COR-L47 (cell line): ENCODE measurements at places on chromosomes 11 and 22.
A peak's percentile ranks its signal among the peaks of the same experiment; 100 is the strongest.

GRCh38 chr22:39290724-39291161, 28.7 kb downstream of the RPL3 start:
- DNase-seq = no peak

DNA sequence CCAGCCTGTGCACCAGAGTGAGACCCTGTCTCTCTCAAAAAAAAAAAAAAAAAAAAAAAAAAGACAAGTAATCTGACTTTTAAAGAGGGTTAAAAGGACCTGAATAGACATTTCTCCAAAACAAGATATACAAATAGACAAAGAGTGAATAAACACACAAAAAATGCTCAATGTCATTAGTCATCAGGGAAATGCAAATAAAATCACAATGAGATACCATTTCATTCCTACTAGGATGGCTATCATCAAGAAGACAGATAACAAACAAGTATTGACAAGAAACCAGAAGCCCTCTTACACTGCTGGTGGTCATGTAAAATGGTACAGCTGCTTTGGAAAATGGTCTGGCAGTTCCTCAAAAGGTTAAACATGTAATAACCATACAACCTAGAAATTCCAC, 4.1 kb downstream of the RIC3 start:
- no peak for DNase-seq

DNA sequence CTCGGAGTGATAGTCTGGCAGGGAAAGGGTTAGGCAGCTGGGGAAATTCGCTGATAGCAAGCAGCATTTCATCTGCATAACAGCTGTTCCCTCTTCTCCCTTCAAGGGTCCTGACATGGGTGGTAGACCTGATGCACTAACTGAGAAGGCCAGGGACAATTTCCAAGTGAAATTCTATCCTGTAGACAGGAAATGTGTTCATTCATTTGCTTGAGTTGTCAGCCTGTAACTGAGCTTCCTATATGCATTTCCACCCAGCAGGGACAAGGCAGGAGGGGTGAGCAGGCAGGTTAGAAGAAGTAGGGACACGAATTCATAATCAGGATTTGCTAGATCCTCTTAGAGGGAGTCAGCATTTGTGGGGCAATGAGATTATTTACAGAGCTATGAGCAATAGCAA, 154.3 kb upstream of the NCAM1 start:
- DNase-seq = no peak

GRCh38 chr11:120108154-120108784, 29.6 kb downstream of the TRIM29 start:
- peak; percentile 23 for DNase-seq

DNA sequence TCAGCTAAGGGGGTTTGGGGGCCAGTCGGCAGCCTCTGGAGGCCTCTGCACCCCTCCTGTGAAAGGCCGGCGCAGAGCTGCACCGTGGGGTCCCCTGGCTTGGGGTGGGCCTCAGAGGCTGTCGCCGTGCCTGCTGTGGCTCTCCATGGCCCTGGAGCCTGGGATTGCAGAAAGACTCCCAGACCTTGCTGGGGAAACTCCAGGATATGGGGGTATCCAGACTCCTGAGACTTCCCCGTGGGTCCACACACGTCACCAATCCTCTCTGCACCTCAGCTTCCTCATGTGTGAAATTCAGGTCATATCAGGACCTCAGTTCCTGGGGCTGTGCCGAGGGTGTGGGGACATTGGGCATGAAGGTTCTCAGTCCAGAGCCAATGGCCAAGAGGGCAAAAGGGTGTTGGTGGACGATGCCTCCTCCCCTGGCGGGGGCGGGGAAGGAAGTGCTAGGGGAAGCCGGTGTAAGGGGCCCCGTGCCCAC, 97.1 kb downstream of the KCNQ1 start:
- DNase-seq = no peak

DNA sequence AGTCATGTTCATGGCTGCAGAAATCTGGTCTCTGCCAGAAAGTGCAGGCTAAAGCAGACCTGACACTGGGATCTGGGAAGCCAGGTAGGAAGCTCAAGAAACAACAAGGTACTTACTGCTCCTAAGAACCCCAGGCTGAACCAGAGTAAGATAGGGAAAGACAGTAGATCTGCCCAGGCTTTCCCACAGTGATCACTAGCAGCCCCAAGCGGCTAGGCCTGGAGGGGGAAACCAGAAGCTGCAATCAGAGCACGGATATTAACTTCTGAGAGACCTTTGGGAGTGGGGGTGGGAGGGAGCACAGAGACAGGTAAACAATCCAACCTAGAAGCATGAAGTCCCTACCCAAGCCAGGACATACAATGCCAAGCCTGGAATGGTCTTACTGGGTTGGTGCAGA, 135.2 kb upstream of the C11orf58 start:
- no peak for DNase-seq

DNA sequence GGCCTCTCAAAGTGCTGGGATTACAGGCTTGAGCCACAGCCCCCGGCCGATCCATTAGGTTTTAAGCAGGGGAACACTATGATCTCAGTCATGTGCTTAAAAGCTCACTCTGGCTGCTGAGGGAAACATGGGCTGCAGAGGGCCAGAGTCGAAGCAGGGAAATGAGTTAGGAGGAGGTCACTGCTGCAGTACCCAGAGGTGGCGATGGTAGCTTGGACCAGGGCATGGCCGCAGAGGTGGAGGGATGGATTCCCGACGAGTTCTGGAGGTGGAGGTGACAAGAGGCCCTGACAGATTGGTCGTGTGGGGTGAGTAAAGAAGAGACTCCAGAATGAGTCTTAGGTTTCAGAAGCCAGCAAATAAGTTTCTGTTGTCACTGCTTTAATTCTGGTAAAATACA, 54.4 kb upstream of the INCENP start:
- no peak for DNase-seq

DNA sequence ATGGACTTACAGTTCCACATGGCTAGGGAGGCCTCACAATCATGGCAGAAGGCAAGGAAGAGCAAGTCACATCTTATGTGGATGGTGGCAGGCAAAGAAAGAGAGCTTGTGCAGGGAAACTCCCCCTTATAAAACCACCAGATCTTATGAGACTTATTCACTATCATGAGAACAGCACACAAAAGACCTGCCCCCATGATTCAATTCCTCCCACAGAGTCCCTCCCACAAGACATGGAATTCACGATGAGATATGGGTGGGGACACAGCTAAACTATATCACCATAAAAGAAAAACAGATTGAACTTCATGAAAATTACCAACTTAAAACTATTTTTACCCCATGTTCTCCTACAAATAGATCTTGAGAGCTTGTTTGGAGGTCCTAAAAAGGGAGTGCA, 19.6 kb downstream of the ENTHD1 start:
- DNase-seq = no peak

DNA sequence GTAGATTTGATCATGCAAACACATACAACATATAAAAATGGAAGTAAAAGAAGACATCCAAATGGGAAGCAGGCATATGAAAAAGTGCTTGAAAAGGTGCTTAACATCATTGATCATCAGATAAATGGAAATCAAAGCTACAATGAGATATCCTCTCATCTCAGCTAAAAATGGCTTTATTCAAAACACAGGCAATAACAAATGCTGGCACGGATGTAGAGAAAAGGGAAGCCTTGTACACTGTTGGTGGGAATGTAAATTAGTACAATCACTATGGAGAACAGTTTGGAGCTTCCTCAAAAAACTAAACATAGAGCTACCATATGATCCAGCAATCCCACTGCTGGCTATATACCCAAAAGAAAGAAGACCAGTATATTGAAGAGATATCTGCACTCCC, 549 bp upstream of the TCN1 start:
- DNase-seq = no peak

DNA sequence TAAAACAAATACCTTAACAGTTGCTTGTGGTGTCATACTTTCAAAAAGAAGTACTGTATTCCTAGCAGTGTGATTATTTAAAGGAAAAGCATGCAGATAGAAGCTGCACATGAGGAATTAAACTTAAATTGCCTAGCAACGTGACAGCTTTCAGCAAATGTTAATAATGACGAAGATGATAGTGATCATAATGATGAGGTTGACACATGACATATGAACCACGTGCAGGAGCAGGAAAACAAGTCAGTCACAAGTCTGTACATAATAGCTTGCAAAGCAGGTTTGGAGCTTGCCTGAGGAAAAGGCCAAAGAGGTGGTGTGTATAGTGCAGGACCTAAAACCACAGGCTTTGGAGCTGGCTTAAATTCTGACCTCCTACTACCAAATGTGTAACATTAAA, 30.6 kb upstream of the PIK3C2A start:
- no peak for DNase-seq

DNA sequence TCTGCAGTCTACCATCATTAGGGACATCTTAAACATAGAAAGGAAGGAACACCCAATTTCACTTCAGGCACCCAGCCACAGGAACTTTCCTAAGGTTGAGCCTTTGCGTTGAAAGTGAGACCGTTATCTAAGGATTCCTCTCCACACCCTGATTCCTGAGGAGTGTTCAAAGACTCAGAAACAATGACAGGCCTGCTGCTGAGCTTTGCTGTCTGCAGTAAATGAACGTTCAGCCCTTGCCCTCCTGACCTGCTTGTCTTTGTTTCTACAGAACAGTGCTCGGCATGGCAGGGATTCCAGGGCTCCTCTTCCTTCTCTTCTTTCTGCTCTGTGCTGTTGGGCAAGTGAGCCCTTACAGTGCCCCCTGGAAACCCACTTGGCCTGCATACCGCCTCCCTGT, 7.0 kb downstream of the PRSS23 start:
- DNase-seq = no peak

DNA sequence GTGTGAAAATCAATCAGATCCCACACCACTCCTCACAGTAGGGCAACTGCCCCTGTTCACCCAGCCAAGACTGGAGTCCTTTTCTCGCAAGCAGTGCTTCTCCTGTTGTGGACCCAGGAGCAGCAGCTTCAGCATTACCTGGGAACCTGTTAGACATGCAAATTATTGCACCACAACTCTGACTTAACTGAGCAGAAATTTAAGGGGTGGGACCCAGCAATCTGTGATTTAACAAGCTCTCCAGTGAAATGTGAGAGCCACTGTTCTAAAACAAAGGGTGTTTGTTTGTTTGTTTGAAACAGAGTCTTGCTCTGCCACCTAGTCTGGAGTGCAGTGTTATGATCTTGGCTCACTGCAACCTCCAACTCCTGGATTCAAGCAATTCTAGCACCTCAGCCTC, 591.4 kb downstream of the SOX6 start:
- no peak for DNase-seq

- peak; percentile 12 for DNase-seq
Measured at GRCh38 chr22:27990879-27991278, 71.8 kb upstream of the PITPNB start.

GRCh38 chr11:124482362-124483147, 37.1 kb upstream of the OR8B8 start:
- DNase-seq = no peak

GRCh38 chr11:126917531-126918204, 82.9 kb downstream of the KIRREL3 start:
- no peak for DNase-seq

GRCh38 chr11:56916587-56916986, 72.1 kb upstream of the OR5AK2 start:
- no peak for DNase-seq
